ENCODE measurements at places on chromosomes 5 and 9. TPM values are rescaled to one million over a fixed set of nuclear protein-coding genes. Genes with fewer than 3 reads are reported as not detected.

The WDR31 gene
- 1.2 TPM for polyA plus RNA-seq

The F2R gene
- polyA plus RNA-seq, result 5.8 TPM

The CCDC192 gene
- not detected for polyA plus RNA-seq

The PCA3 gene
- polyA plus RNA-seq, result 0.60 TPM

The OR2V2 gene
- not detected for polyA plus RNA-seq

The TLR4 gene
- polyA plus RNA-seq, result 4.2 TPM

The TMOD1 gene
- 4.2 TPM for polyA plus RNA-seq

The GABRP gene
- polyA plus RNA-seq, result not detected

The ZFP37 gene
- polyA plus RNA-seq, result not detected

The TAF1L gene
- polyA plus RNA-seq, result not detected

The NUTM2G gene
- polyA plus RNA-seq, result not detected

The CDKN2B gene
- polyA plus RNA-seq, result 84.1 TPM

The COL27A1 gene
- 5.5 TPM for polyA plus RNA-seq

The KIF12 gene
- polyA plus RNA-seq, result 2.5 TPM

The DMRT3 gene
- polyA plus RNA-seq, result not detected

The CKS2 gene
- polyA plus RNA-seq, result 48.6 TPM

The ADCY2 gene
- 0.90 TPM for polyA plus RNA-seq

Measured in sigmoid colon (tissue), 7 donors.